Ovary (tissue), 10 donors: ENCODE measurements at places on chromosomes 12 and 14. TPM values are rescaled to one million over a fixed set of nuclear protein-coding genes. Genes with fewer than 3 reads are reported as not detected.

BMP4 gene
- polyA plus RNA-seq, result 12.9 TPM

PTCSC3 gene
- polyA plus RNA-seq, result not detected

ACSM4 gene
- polyA plus RNA-seq, result not detected

LACRT gene
- not detected for polyA plus RNA-seq

ADCY4 gene
- 15.0 TPM for polyA plus RNA-seq

GARIN6 gene
- polyA plus RNA-seq, result not detected

SMCO2 gene
- polyA plus RNA-seq, result not detected

CLEC6A gene
- not detected for polyA plus RNA-seq

SPIC gene
- 0.17 TPM for polyA plus RNA-seq

BDKRB1 gene
- polyA plus RNA-seq, result 0.63 TPM

SLC22A17 gene
- polyA plus RNA-seq, result 32.7 TPM

ENDOU gene
- polyA plus RNA-seq, result 1.4 TPM

TCL1B gene
- not detected for polyA plus RNA-seq

TGM1 gene
- polyA plus RNA-seq, result 1.7 TPM

PPP1R36 gene
- polyA plus RNA-seq, result 0.68 TPM

C14orf39 gene
- polyA plus RNA-seq, result 0.20 TPM
